Frontal cortex (tissue), 4 donors: ENCODE measurements at places on chromosomes 6 and 20.

DNA sequence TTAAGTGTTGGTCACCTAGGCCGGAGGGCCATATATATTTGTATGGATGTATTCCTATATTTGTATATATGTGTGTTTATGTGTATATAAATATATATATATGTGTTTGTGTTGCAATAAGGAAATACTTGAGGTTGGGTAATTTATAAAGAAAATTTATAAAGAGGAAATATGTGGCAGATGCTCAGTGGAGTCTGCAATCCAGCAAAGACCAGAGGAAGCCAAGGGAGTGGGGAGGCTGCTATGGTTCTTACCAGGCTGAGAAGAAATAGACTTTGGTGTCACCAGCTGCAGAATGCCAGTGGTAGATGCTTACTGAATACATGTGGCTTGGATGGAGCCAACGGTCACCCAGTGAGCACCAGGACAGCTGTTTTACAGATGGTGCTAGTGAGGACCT lies 97.4 kb upstream of the ELOVL5 start:
- DNase-seq = no peak

DNA sequence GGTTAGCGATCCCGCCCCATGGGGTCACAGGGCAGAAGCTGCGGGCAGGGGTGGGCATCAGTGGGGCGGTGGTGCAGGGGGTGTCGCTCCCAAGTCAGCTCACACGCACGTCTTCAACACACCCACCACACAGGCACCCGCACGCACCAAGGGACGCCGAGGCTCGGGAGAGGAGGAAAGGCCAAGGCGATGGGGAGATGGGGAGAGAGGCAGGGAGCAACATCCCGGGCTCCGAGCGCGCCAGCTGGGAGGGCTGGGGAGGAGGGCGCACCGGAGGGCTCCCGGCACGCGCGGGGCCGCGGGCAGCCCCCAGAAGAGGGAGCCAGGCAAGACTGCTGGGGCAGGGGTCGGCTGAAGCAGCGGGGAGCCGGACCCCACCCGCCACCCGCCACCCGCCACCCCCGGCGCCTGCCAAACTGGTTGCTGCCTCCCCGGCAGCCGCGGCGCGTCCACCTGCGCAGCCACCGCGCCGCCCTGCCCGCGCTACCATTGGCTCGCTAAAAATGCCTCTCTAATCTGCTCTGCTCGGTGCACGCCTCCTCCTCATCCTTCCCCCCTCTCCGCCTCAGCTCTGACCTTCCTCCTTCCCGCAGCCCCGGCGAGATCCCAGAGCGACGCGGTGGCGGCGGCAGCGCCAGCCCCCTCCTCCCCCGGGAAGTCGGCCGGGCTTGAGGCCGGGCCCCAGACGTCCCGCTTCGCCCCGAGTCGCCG lies at the start of gene PACSIN1:
PACSIN1 (plus strand) TSS at position 546 of the 711 bp plus-strand sequence. CDS start 60,230 bp downstream, outside the sequence.
- peak; percentile 59 for DNase-seq

DNA sequence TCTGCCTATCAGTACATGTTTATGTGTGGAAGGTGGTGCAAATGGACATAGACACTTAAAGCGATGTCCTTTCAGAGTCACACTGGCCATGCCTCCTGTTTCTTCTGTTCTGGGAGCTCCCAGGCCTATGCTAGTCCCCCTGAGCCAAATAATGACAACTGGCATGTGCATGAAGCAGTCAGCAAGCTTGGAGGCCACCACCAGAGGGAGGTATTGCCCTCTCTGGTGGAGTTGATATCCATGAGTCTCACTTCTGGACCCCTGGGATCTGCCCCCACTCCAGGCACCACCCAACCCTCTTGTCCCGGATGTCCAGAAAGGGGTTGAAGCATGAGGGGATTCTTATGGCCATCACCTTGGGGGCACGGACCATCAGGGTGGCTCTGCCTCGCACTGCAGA lies 172.2 kb downstream of the AIG1 start:
- no peak for DNase-seq

GRCh38 chr6:137150072-137150471 lies 23.4 kb downstream of the IL22RA2 start:
- no peak for DNase-seq

- no peak for DNase-seq
These were observed 392.4 kb downstream of the TAF4 start for GRCh38 chr20:61673152-61673847.

DNA sequence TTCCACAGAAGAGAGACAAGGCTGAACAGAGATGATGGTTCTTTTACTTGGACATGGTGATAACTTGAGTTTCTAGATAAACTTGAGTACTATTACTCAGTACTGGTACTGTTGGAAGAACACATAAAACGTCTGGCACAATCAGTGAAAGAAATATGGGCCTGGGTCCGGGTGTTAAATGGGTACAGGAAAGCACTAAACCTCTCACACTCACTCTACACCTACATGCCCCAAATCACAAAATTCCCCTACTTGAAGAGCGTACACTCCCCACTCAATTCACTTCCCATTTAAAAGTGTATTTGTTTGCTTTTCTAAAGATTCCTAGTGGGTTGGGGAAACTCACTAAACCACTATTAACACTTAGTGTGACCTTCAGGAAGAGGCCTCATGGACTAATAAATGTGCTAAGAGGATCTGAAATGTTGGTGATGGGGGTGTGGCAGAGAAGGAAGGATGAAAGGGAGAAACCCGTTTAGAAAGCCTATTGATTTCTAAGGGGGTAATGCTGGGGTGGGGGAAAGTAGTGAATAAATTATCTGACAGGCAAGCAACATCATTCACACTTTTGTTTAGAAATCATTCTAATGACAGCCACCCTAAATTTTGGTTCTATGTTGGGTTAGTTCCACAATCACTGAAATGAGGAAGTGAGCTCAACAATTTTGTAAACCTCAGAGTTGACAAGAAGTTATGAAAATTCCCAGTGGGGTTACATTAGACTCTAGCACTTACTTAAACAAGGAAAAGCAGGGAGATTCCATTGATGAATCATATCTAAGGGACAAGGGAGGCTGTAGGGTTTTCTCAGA lies 222.6 kb upstream of the MARCKS start:
- DNase-seq = no peak

DNA sequence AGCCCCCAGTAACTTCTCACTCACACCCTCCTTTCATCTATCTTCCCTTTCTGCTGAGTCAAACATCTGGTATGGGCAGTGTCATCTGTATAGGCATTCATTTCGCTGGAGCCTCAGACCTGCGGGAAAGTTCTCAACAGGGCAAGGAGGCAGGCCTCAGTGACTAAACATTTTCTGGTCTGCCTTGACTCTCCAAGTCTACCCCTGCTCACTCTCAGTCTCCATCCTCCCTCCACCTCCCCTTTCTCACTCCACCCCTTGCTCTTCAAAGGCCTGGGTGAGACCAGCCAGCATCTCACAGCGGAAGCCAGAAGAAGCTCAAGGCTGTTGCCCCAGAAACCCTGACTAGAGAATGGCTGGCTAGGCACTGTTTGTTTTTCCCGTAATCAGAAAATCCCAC lies 105.0 kb upstream of the BEND6 start:
- no peak for DNase-seq

DNA sequence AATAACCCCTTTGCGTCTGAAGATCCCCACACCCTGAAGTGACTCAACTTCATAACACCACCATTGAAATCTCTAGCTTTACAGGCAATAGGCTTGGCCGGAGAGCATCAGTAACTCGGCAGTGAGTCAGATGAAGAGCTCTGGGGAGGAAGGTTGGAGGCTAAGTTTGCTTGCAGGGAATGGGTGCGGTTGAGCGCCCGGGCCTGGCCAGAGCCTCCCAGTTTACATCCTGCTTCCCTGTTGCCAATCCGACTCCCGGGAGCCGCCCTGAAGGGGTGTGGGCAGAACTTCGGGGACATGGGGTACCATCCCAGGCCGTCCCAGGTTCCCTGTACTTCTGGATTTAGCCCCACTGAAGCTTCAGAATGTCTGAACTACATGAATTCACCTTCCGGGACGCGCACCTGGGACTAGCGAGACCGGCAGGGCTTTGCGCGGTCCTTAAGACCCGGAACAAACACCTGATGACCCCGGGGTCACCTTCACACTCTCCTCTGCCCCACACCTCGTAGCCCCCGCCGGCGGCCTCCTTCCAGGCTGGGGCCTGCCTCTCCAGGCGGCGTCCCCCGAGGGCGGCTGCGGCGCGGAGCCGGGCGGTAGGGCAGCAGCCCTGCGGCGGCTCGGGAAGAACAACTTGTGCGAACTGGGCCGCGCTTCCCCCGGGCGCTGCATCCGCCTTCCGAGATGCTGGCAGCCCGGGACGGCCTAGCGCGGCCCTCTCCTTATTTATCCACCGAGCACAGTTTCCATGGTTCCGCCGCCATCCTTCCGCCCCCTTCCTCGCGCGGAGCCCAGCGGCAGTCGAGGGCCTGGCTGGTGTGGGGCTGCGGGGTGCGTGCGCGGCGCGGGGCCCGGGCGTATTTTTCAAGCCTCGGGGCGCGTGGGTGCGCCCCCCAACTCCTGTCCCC lies 56.6 kb upstream of the RREB1 start:
- DNase-seq = peak; percentile 36

DNA sequence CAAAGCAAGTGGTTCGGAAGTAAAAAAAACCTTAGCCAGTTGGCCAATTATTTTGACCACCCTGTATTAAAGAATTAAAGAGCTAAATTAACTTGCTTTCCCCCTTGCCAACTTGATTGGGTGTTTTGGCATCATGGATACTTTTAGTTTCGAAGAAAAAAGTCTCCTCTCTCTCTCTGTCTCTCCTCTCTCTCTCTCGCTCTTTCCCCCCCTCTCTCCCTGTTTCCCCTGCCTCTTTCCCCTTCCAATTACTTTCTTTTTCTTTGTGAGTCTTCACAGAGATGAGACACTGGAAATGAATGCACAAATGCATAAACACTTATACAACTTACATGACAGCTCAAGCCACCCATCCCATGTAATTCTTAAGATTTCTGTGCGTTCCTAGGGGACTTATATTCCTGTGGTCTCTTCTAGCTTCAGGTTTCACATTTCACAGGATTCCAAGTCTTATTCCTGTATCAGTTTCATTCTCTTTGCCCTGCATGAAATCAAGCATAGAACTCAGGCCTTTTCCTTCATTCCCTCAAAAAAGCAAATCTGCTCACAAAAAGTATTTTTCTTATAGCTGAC lies 32.9 kb upstream of the EYA4 start:
- no peak for DNase-seq

- DNase-seq = no peak
These were observed 171.2 kb upstream of the BMP5 start for GRCh38 chr6:56046576-56046975.

GRCh38 chr20:19866070-19866469 lies 108.0 kb downstream of the RIN2 start:
- DNase-seq = no peak

DNA sequence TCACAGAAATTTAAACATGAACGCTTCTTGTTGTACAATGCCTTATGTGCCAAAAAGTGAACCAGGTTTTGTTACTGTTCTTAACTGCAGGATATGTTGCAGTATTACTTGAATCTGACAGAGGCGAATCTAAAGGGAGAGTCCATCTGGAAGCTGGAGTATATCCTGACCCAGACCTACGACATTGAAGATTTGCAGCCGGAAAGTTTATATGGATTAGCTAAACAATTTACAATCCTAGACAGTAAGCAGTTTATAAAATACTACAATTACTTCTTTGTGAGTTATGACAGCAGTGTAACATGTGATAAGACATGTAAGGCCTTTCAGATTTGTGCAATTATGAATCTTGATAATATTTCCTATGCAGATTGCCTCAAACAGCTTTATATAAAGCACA lies 19.9 kb downstream of the SMPDL3A start:
- DNase-seq = no peak

DNA sequence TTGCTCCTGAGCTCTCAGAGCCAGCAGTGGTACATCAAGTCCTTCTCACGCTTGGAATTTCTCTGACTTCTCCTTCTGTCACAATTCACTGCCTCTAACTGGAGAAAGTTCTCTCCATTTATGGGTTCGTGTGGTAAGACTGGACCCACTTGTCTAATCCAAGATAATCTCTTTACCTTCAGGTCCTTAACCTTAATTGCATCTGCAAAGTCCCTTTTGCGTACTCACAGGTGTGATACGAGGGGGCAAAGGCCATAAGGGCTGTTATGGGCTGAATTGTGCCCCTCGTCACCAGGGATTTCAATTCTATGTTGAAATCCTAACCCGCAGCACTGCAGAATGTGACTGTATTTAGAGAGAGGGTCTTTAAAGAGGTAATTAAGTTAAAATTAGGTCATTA lies 27.5 kb upstream of the TBC1D22B start:
- DNase-seq = no peak

GRCh38 chr6:71404145-71404966 lies 115.7 kb downstream of the OGFRL1 start:
- DNase-seq = no peak

- DNase-seq = no peak
These were observed 220.2 kb upstream of the EXOC2 start for GRCh38 chr6:912871-913835.

DNA sequence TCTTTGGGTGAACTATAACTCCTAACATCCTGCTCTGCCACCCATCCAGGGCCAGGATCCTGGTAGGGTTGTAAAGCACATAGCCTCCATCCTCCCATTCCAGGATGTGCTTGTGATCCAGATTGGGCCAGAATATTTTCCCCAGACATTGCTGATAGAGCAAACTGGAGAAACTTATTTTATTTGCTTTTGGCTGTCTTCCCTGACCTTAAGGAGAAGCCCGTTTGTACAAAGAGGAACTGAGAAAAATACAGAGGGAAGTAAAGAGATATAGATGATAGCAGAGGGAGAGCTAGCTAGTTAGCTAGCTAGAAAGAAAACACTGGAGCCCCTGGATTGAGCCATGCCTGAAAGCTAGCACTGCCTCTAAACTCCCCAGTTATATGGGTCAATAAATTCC lies 9.0 kb upstream of the HDAC2 start:
- no peak for DNase-seq

DNA sequence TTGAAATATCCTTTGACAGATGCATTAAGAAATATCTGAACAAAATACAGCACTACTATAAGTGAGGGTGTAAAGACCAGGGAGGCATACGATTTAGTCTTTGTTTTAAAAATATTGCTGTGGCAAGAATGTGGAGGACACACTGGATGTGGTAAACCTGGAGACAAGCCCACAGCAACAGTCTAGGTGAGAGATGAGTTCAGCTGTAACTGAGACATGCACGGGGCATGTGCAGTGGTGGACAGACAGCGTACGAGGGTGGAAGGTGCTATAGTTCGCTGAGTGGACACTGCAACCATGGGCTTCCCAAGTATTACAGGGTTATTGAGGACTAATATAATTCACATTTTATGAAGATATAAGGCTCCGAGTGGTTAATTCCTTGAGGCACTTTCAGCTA lies 1.8 kb downstream of the NANP start:
- no peak for DNase-seq

GRCh38 chr6:2971420-2972218 lies at the start of gene SERPINB6:
Gene SERPINB6, minus strand, starts transcription at chr6:2971567. Its CDS starts 12,235 bp downstream, at chr6:2959332.
- DNase-seq = peak; percentile 64
